ENCODE measurements at places on chromosomes 3 and 15.

DNA sequence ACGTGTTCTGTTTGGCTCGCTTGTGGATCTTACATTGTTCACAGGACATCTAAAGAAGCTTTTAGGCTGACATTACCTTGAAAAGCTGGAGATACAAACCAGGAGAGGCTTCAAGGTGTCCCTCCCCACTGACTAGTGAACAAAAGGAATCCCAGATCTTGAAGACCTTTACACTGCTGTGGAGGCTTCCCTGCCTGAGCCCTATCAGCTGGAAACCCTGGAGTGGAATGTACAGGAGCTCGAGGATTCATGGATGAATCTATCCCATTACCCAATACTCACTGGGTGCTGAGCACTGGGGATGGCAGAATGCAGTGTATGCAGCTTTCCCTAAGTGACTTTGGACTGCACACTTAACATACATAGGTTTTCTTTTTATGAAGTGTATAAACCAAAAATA lies 82.3 kb upstream of the MFGE8 start:
- no peak for ATAC-seq

- ATAC-seq = no peak
Observed at GRCh38 chr15:48433226-48433886, 102.1 kb downstream of the DUT start.

DNA sequence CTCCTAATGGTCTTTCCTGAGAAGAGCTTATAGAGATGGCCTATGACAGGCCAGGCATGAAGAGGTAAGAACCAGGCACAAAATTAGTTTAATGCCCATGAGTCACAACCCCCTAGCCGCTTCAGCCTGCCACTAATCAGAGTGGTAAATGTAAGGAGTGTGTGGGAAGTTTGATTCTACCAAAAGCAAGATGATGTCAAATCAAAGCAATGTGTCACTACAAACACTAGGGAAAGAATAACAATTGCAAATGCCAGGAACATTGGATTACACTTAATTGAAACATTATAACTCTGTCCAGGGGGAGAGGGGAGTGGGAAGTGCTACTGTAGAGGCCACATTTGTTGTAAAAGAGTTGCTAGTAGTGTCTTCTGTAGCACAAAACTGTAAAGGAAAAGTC lies 596.6 kb upstream of the AGTR1 start:
- no peak for ATAC-seq

DNA sequence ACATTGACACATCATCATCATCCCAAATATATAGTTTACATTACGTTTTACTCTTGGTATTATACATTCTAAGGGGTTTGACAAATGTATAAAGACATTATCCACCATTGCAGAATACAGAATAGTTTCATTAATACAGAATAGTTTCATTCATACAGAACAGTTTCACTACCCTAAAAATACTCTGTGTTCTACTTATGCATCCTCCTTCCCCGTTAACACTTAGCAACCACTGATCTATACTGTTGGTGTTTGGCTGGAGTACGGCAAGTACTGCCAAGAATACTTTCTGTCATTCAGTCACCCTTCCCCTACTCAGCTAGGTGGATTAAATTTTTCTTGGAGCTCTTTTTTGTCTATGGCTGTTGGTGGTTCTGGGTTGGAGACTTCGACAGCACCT lies 33.4 kb downstream of the LEKR1 start:
- no peak for ATAC-seq

- ATAC-seq = peak; percentile 32
Observed at GRCh38 chr15:90665288-90666134, 51.6 kb upstream of the BLM start.

GRCh38 chr3:132818251-132818650 lies 96.0 kb upstream of the NPHP3 start:
- no peak for ATAC-seq
